ENCODE measurements at places on chromosomes 4 and X. TPM values are rescaled to one million over a fixed set of nuclear protein-coding genes. Genes with fewer than 3 reads are reported as not detected.

GRCh38 chr4:25788703-25789238, 74.0 kb downstream of the SEL1L3 start:
- peaks cover 2% of the 10 kb centered on the region for H3K36me3 ChIP-seq
- no peaks in the 10 kb centered on the region for H3K27me3 ChIP-seq
- H3K27ac ChIP-seq: peak overlapping the region; percentile 7
- no peak overlapping the region for H3K4me3 ChIP-seq

- H3K36me3 ChIP-seq: no peaks in the 10 kb centered on the region
- H3K27ac ChIP-seq: no peak overlapping the region
- H3K4me3 ChIP-seq: no peak overlapping the region
- H3K4me1 ChIP-seq: peaks cover 7% of the 10 kb centered on the region
- DNase-seq: no peak
- H3K27me3 ChIP-seq: no peaks in the 10 kb centered on the region
These were observed 926 bp upstream of the MAGIX start for GRCh38 chrX:49161632-49162031.

- no peak for DNase-seq
- H3K27ac ChIP-seq: no peak overlapping the region
- no peak overlapping the region for H3K4me3 ChIP-seq
These were observed 619.2 kb upstream of the GNPDA2 start for GRCh38 chr4:45345558-45345957.

- H3K4me1 ChIP-seq: no peaks in the 10 kb centered on the region
- peaks cover 22% of the 10 kb centered on the region for H3K36me3 ChIP-seq
- H3K27me3 ChIP-seq: no peaks in the 10 kb centered on the region
- no peak overlapping the region for H3K27ac ChIP-seq
- DNase-seq: no peak
These were observed 35.1 kb downstream of the NELFA start for GRCh38 chr4:1973661-1974060.

DNA sequence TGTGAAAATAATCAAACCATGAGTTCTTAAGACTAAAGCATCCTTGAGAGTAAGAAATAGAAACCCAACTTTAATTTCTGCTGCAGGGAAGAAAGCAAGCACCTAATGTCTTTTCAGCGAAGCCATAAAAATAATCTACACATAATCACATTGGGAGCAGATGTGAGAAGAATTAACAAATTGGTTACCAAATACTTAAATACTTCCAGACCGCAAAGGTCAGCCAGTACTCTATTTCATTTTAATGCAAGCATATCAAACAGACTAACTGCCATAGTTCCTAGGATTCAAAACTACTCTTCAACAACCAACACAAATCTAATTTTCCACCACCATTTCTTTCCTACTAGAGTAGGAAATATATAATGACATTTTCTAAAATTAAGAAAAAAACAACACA, 144.8 kb upstream of the SLIT2 start:
- no peaks in the 10 kb centered on the region for H3K4me1 ChIP-seq
- DNase-seq: no peak
- H3K27ac ChIP-seq: no peak overlapping the region
- H3K4me3 ChIP-seq: no peak overlapping the region

Gene SLC25A31
- polyA plus RNA-seq: 0.06 TPM

DNA sequence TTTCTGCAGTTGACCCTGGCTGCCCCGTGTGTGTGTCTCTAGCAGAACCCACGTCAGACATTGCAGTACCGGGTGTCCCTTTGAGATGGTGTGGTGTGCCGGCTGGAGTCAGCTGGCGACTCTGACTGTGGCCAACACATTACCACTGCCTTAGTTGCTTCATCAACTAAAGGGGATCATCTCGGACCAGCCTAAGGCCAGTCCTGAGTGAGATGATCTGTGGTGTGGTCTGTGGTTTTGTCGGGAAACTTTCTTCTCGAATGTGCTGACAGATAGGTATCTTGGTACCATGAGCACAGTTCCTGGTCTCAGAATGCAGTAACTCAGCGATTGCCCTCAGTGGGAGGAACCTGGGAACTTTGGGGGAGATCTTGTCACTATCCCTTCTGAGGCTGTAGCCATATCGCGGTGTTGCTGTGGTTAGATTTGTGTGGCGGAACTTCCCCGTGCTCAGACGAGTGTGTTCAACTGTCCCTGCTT, 15.8 kb downstream of the TBC1D14 start:
- H3K27ac ChIP-seq: no peak overlapping the region
- H3K4me3 ChIP-seq: no peak overlapping the region
- H3K4me1 ChIP-seq: no peaks in the 10 kb centered on the region
- H3K36me3 ChIP-seq: peaks cover 3% of the 10 kb centered on the region

DNA sequence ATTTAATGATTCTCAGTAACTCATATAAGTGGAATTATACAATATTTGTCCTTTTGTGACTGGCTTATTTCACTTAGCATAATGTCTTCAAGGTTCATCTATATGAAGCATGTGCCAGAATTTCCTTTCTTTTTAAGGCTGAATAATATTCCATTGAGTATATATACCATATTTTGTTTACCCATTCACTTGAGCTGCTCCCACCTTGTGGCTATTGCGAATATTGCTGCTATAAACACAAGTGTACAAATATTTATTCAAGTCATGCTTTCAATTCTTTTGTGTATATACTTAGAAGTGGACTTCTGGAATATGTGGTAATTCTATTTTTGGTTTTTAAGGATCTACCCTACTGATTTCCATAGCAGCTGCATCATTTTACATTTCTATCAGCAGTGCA, 219.1 kb downstream of the MID1 start:
- H3K4me1 ChIP-seq: no peaks in the 10 kb centered on the region
- H3K27me3 ChIP-seq: no peaks in the 10 kb centered on the region
- no peak overlapping the region for H3K4me3 ChIP-seq
- DNase-seq: no peak

Gene ARHGAP6
- polyA plus RNA-seq: 0.10 TPM

Gene HSD17B13
- polyA plus RNA-seq: not detected

DNA sequence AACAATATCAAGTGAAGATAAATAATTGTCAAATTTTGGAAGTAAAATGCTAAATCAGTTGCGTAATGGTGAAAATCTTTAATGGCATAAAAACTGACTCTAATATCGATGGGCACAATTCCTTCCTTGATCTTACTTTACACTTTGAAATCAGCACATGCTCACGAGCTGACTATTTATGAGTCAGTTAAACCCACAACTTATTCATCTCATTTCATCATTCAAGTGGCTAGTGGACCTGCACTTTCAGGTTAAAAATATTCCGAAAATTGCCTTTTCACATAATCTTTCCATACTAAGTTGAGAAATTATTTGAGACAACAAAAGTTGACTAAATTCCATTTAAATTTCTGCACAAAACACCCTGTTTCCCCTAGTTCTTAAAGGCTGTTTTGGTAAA, 582.1 kb upstream of the TENM3 start:
- DNase-seq: peak; percentile 42
- H3K4me3 ChIP-seq: no peak overlapping the region
- H3K27me3 ChIP-seq: no peaks in the 10 kb centered on the region
- no peaks in the 10 kb centered on the region for H3K36me3 ChIP-seq

Gene HTN3
- not detected for polyA plus RNA-seq

- no peaks in the 10 kb centered on the region for H3K27me3 ChIP-seq
- no peak overlapping the region for H3K27ac ChIP-seq
- DNase-seq: no peak
- H3K4me3 ChIP-seq: peak overlapping the region; percentile 56
These were observed 114.6 kb downstream of the RBM47 start for GRCh38 chr4:40515037-40515397.

DNA sequence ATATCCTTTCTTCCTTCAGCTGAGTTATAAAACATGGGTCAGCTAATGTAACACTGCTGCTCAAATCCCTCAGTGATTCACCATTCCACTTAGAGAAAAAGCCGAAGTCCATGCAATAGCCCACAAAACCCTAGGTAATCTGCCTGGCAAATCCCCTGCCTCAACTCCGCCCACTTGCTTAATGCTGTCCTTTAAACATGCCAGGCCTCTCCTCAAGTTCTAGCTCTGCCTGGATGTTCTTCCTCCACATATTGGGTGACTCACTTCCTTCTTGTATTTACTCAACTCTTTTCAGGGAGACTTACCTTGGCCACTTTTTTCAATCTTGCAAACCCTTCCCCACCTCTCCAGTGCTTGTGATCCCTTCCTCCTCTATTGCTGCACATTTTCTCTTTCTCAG, 89.8 kb downstream of the EMCN start:
- peak; percentile 33 for DNase-seq
- no peak overlapping the region for H3K27ac ChIP-seq
- H3K36me3 ChIP-seq: no peaks in the 10 kb centered on the region
- peaks cover 12% of the 10 kb centered on the region for H3K4me1 ChIP-seq
- no peak overlapping the region for H3K4me3 ChIP-seq
- no peaks in the 10 kb centered on the region for H3K27me3 ChIP-seq

DNA sequence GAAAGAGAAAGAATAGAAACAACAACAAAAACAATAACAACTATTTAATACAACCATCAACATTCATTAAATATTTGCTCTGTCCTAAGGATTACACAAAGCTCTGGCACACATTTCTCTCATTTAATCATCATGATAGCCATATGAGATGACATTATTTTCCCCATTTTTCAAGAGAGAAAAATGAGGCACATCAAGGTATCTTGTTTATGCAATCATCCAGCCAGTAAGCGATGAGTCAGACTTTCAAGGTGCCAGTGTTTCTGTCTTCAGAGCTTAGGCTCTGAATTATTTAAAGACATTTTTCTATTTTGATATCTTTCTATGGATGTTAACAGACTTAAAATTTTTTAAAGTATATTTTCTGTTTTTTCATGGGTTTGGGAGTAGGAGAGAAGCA, 541.8 kb upstream of the SMIM31 start:
- no peak overlapping the region for H3K27ac ChIP-seq
- H3K36me3 ChIP-seq: no peaks in the 10 kb centered on the region
- H3K4me1 ChIP-seq: peaks cover 6% of the 10 kb centered on the region
- H3K27me3 ChIP-seq: no peaks in the 10 kb centered on the region
- no peak overlapping the region for H3K4me3 ChIP-seq
- peak; percentile 19 for DNase-seq

DNA sequence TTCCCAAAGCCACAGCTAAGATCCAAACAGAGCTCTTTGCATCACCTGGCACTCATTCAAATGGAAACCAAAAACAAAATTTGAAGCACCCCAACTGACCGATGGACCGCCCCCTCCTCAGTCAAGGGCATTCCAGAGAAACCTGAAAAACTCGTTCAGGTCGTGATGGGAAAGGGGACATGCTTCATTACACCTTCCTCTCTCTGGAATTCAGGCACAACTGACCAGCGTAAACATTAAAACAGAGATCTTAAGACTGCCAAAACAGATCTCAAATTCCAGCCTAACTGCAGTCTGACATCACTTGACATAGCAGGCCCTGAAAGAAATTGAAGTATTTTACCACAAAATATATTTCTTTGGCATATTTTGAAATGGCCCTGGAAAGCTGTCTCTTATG, 28.5 kb downstream of the PTTG2 start:
- no peaks in the 10 kb centered on the region for H3K36me3 ChIP-seq
- H3K27ac ChIP-seq: no peak overlapping the region
- no peaks in the 10 kb centered on the region for H3K27me3 ChIP-seq
- H3K4me3 ChIP-seq: no peak overlapping the region
- H3K4me1 ChIP-seq: no peaks in the 10 kb centered on the region

All from keratinocyte (primary cell).